ENCODE measurements at places on chromosomes 5 and 9. TPM values are rescaled to one million over a fixed set of nuclear protein-coding genes. Genes with fewer than 3 reads are reported as not detected.

- no peak overlapping the region for H3K4me3 ChIP-seq
- 0 out of 2 replicates have a peak, but pooled peaks cover 7% of the 10 kb centered on the region for H3K4me1 ChIP-seq
- H3K27ac ChIP-seq, result no peak overlapping the region
- no peaks in the 10 kb centered on the region for H3K36me3 ChIP-seq
- no peaks in the 10 kb centered on the region for H3K27me3 ChIP-seq
These were observed 51.7 kb upstream of the SLC27A6 start for GRCh38 chr5:128913551-128913950.

DNAJA1 gene
- total RNA-seq, result 246 TPM

GRCh38 chr9:36924071-36924470, 110.0 kb downstream of the PAX5 start:
- no peaks in the 10 kb centered on the region for H3K36me3 ChIP-seq
- no peak overlapping the region for H3K27ac ChIP-seq

DNA sequence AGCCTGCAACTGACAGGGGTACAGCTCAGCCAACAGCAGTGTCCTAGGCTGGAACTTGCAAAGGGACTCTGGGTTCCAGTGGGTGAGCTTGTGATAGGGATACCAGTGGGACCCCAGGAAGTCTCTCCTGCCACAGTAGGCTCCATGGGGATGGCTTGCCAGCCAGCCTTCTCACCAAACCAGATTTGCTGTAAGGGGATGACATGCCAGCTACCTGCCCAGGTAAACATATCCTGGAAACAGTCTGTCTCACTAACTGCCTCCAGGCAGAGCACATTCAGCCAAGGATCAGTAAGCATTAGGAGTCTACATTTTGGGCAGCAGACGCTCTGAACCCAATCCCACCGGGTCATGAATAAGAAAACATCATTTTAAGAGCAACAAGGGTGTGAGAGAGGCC, 49.9 kb downstream of the SIL1 start:
- H3K27ac ChIP-seq, result no peak overlapping the region
- DNase-seq, result no peak
- H3K36me3 ChIP-seq, result no peaks in the 10 kb centered on the region
- H3K4me3 ChIP-seq, result no peak overlapping the region

DNA sequence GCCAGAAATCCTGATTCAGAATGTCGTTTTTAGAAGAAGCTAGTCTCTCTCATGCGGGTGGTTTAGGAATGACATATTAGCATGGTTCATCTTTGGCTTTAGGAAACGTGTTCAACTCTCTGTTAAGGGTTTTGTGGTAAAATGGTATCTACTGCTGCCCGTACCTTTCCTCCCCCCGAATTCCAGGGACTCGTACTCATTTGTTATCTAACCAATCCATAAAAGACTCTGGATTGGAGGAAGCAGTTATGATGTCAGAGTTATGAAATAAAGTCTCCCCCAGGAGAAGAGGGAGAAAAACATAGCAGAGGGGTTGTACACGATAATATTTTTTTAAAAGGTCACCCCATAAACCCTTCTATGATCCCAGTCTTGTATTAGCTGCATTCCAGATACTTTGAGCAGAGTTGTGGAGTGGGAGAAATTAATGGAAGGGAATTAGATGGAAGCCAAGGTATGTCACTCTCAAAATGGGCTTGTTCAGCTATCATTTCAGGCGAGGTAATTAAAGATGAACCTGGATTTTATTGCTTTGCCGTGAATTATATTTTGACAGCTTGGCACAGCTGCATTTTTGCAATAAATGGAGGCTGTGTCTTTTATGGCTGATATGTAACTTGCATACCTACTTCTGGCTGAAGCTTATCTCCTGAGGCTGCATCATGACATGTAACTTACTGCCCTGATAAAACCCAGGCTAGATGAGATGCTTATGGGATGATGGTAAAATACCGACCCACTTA, 31.3 kb downstream of the RAI14 start:
- H3K4me1 ChIP-seq, result peaks cover 65% of the 10 kb centered on the region
- no peak overlapping the region for H3K27ac ChIP-seq
- peak; percentile 45 for DNase-seq
- no peak overlapping the region for H3K4me3 ChIP-seq

TMCO6 gene
- total RNA-seq, result 11.1 TPM

- H3K4me1 ChIP-seq, result peaks cover 7% of the 10 kb centered on the region
- no peak for DNase-seq
- no peak overlapping the region for H3K27ac ChIP-seq
These were observed 48.5 kb downstream of the MAMDC2 start for GRCh38 chr9:70092190-70092589.

- no peaks in the 10 kb centered on the region for H3K27me3 ChIP-seq
- no peaks in the 10 kb centered on the region for H3K36me3 ChIP-seq
- H3K4me1 ChIP-seq, result no peaks in the 10 kb centered on the region
- no peak overlapping the region for H3K4me3 ChIP-seq
- H3K27ac ChIP-seq, result no peak overlapping the region
These were observed 96.2 kb downstream of the ADRB2 start for GRCh38 chr5:148922606-148923005.

DNA sequence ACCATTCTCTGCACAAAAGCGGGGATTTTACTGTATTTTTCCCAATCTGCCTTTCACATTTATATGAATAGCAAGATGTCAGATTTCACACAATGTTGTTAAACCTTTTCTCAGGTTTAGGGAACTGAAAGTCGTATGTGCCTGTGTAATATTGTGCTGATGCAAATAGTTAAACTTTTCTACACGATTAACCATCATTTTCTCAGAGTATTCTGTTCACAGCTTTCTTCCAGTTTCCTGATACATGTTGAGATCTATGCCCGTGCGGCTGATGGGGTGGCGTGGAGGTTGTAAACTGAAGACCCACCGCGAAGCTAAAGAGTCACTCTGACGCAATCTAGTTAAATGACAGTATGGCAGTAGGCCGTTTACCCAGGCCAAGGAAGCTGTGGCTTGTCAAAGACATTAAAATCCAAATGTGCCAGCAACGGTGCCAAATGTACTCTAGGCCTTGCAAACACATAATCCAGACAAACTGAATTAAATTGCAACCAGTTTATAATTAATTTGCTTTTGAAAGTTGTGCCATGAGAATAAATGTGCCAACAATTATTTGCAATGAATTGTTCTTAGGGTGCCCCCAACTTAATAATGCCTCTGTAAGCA, 145.7 kb downstream of the EBF1 start:
- no peak overlapping the region for H3K4me3 ChIP-seq
- DNase-seq, result no peak
- no peak overlapping the region for H3K27ac ChIP-seq
- H3K27me3 ChIP-seq, result no peaks in the 10 kb centered on the region
- H3K36me3 ChIP-seq, result no peaks in the 10 kb centered on the region
- H3K4me1 ChIP-seq, result no peaks in the 10 kb centered on the region

GRCh38 chr9:10062629-10063395, 550.0 kb downstream of the PTPRD start:
- no peak for DNase-seq
- H3K4me3 ChIP-seq, result no peak overlapping the region
- no peaks in the 10 kb centered on the region for H3K4me1 ChIP-seq
- H3K27me3 ChIP-seq, result no peaks in the 10 kb centered on the region

- H3K36me3 ChIP-seq, result no peaks in the 10 kb centered on the region
- no peak overlapping the region for H3K27ac ChIP-seq
- no peaks in the 10 kb centered on the region for H3K27me3 ChIP-seq
These were observed 36.3 kb upstream of the FAM120A start for GRCh38 chr9:93415176-93415690.

GRCh38 chr5:167096816-167097215, 1194.6 kb upstream of the WWC1 start:
- H3K27ac ChIP-seq, result no peak overlapping the region
- no peaks in the 10 kb centered on the region for H3K27me3 ChIP-seq
- H3K4me3 ChIP-seq, result no peak overlapping the region
- no peaks in the 10 kb centered on the region for H3K4me1 ChIP-seq
- no peak for DNase-seq

- H3K27me3 ChIP-seq, result no peaks in the 10 kb centered on the region
- DNase-seq, result no peak
- no peak overlapping the region for H3K4me3 ChIP-seq
- H3K36me3 ChIP-seq, result no peaks in the 10 kb centered on the region
- H3K4me1 ChIP-seq, result peaks cover 44% of the 10 kb centered on the region
These were observed 97.6 kb upstream of the SPRY4 start for GRCh38 chr5:142422429-142422828.

DNA sequence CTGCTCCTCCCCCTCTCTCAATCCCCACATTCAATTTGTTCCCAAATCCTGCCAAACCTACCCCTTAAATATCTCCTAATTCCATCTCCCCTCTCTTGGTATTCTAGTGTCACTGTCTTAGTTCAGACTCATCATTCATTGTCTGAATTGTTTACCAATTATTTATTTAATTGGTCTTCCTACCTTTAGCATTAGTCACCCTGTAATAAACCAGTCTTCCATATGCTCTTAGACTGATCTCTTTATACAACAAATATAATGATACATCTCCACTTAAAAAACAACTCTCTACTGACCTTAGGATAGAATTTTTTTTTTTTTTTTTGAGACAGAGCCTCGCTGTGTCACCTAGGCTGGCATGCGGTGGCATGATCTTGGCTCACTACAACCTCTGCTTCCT, 51.4 kb downstream of the RFK start:
- DNase-seq, result no peak
- H3K27ac ChIP-seq, result no peak overlapping the region
- no peak overlapping the region for H3K4me3 ChIP-seq
- H3K36me3 ChIP-seq, result no peaks in the 10 kb centered on the region
- peaks cover 3% of the 10 kb centered on the region for H3K27me3 ChIP-seq

SHISAL2B gene
- not detected for total RNA-seq

SAXO1 gene
- not detected for total RNA-seq

ELAVL2 gene
- 29.1 TPM for total RNA-seq

SPOCK1 gene
- not detected for total RNA-seq

DNA sequence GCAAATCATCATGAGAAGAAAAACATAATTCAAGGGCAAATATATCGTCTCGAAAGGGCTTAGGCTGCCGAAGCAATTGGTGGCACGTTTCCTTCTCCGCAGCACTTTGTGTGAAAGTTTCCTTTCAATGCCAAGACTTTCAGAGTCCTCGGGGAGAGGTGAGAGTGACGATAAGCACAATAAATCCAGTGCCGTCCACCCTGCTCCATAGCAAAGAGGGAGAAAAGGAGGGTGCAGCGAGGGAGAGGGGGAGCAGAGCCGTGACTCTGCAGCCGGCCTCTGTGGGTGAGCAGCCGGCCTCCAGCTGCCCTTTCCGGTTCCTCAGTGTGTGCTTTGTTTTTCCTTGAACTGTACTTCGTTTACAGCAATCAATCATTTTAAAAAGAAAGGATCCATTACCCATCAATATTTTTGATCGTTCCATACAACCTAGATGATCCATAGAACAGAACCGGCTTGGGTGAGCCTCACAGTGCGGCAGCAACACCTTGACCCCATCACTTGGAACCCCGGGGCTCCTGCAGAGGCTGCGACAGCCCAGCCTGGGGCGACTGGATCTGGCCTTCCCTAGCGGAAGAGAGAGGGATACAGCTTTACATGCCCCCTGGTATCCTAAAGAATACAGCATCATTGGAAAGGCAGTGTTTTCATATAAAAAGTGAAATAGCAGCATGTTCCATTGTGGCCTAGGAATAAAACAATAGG, 247.0 kb upstream of the IRX4 start:
- no peak overlapping the region for H3K27ac ChIP-seq
- DNase-seq, result no peak
- no peaks in the 10 kb centered on the region for H3K36me3 ChIP-seq
- no peaks in the 10 kb centered on the region for H3K4me1 ChIP-seq
- no peak overlapping the region for H3K4me3 ChIP-seq

ATOSB gene
- total RNA-seq, result 4.5 TPM

BTNL3 gene
- total RNA-seq, result not detected

DNA sequence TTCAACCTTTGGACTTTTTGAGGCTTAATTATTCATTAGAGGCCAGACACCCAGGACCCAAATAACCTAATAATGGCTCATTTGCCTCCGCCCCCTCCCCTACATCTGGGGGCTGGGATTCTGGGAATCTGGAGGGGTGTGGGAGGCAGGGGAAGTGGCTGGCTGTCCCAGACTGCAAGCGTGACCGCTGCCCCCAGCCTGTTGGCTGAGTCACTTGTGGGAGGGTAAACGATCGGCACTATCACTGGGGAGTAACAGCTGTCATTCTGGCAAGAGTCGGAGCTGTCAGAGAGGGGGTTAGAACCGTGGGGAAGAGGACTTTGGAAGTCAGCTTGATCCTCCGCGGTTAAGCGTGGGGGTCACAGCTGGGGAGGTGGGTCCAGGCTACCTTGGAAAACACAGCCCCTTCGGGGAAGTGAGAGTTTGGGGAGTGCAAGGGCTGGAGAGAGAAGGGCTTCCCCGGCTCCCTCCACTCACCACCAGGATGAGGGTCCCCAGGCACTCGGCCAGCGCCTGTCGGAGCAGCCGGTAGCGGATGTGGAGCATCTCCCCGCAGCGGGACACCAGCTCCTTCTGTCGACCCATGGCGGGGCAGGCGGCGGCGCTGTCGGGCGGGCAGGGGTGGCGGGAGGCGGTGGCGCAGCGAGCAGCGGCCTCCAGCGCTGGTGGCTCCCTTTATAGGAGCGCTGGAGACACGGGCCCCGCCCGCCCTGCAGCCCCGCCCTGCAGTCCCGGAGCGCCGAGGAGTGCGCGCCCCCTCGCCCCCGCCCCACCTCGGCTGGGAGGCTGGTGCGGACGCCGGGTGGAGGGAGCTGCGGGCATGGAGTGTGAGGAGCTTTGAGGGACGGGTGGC, at the start of gene AQP3:
Gene AQP3 (minus strand): TSS at position 648 of the 853 bp plus-strand sequence. CDS start 63 bp downstream, at position 585.
- H3K4me3 ChIP-seq, result peak within 1 kb of the TSS; percentile 64
- peaks cover 17% of the 10 kb centered on the region for H3K4me1 ChIP-seq
- peak; percentile 84 for DNase-seq

Measured in SJCRH30 (cell line).